NCI-H2029 treated with DMSO at 0.1 percent for 48 hours (cell line): ENCODE measurements at places on chromosomes 7 and 10.

- DNase-seq, result no peak
These were observed 1.9 kb upstream of the ARL4A start for GRCh38 chr7:12685550-12685949.

DNA sequence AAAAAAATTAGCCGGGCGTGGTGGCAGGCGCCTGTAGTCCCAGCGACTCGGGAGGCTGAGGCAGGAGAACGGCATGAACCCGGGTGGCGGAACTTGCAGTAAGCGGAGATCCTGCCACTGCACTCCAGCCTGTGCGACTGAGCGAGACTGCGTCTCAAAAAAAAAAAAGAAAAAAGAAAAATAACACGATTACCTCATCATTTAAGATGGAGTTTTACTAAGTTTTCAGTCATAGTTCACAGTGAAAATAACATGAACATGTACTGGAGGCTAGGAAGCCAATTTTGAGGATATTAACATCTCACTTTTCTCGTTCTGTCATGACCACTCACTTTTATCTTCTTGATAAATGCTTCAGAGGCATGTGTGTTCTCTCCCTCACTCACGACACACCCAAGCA lies 3.1 kb upstream of the RUNDC3B start:
- no peak for DNase-seq

GRCh38 chr10:54665095-54665494 lies 135.9 kb downstream of the PCDH15 start:
- DNase-seq, result no peak

DNA sequence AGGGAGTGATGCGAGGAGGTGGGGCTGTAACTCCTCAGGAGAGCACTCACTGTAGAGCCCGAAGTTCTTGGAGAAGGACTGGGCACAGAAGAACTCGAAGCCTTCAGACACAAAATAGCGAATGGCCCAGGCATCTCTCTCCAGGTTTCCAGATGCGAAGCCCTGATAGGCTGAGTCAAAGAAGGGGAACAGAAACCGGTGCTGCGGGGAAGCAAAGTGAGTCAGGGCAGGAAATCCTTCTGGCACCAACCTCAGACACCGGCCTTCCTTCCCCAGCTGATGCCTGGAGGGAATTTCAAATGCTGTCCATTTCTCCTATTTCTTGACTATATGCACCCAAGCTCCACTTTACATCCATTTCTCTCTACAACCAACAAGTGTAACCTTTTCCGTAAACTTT lies 26.8 kb downstream of the GOT1 start:
- DNase-seq, result no peak

- no peak for DNase-seq
These were observed 59.6 kb downstream of the CARD11 start for GRCh38 chr7:2984091-2984490.

- DNase-seq, result no peak
These were observed 299.9 kb upstream of the HABP2 start for GRCh38 chr10:113252650-113253618.

- DNase-seq, result no peak
These were observed 72.3 kb downstream of the CLEC2L start for GRCh38 chr7:139595806-139596205.

DNA sequence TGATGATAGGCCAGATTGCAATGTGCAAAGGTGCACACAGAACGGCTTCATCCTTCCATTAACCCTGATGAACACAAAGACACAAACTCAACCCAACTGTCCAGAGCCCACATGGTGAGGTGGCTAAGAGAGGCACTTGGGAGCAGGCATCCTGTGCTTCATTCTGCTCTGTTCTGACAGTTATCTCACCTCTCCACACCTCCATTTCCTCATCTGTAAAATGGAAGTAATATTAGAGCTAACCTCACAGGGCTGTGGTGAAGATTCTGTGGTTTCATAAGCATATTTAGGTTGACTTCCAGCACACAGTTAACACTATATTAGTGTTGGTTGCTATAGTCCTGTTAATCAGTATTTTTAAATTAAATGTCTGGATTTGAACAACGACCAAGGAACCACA lies 126.3 kb downstream of the TAX1BP1 start:
- DNase-seq, result no peak

DNA sequence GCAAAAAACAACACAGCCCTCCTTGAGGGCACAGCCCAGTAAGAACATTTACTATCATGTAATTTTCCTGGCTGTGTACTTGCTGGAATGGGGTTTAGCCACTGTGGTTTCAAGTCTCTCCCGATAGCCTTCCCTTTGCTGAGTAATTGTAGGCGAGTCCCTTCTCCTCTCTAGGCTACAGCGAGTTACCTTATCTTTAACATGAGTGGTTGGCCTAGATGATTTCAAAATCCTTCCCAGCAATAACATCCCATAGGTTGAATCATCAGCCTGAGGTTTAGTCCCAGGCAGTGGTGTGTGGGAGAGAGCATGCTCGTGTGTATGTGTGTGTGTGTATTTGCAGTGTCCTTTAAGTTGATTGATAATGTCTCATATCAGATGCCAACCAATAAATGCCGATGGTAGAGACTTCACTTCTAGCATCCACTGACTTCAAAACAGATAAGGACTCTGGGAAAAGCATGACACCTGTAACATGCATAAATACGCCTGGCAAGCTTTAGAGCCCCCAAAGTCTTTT lies 142.9 kb upstream of the ZMIZ1 start:
- DNase-seq, result no peak

- no peak for DNase-seq
These were observed 56.5 kb downstream of the PLXDC2 start for GRCh38 chr10:19872504-19873271.

GRCh38 chr7:36999626-37000485 lies 275.6 kb upstream of the AOAH start:
- no peak for DNase-seq

DNA sequence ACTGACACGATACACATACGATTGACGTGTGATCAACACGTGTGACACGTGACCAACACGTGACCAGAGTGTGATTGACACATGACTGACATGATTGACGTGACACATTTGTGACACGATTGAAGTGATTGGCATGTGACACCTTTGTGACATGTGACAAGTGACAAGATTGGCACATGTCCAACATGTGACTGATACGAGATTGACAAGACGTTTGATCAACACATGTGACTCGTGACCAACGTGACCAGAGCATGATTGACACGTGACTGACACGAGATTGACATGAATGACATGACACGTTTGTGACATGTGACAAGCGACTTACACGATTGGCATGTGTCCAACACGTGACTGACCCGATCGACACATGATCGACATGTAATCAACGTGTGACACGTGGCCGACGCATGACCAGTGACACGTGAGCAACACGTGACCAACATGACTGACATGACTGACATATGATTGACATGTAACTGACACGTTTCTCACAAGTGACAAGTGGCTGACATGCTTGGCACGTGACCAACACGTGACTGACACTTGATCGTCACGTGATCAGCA lies 22.0 kb downstream of the CRPPA start:
- no peak for DNase-seq

GRCh38 chr10:58511765-58512490 lies 744 bp upstream of the BICC1 start:
- DNase-seq, result no peak

DNA sequence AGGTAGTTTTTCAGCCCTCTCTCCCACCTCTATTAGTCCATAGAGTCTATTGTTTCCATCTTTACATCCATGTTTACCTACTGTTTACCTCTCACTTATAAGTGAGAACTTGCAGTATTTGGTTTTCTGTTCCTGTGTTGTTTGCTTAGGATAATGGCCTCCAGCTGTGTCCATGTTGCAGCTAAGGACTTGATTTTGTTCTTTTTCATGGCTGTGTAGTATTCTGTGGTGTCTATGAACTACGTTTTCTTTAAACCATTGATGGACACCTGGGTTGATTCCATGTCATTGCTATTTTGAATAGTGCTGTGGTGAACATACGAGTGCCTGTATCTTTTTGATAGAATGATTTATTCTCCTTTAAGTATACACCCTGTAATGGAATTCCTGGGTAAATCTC lies 292.4 kb downstream of the PHF14 start:
- DNase-seq, result no peak

DNA sequence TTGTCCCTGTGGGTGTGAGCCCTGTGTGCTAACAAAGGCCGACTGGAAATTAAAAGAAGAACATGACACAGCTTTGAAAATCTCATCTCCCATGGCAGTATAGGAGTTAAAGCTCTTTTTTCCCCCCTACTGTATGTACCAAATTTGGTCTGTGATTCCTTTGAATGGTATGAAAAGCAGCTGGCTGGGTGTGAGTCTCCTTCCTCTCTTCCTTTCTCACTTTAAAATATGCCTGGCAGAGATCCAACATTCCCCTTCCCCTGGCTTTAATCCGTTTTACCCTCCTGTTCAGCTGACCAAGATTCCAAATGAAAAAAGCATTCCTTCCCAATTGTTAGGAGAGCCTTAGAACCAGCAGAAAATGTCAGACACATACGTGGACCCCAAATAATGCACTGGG lies 225.0 kb upstream of the CELF2 start:
- no peak for DNase-seq

GRCh38 chr7:101976411-101976810 lies 159.0 kb downstream of the CUX1 start:
- no peak for DNase-seq

- DNase-seq, result no peak
These were observed 39.9 kb upstream of the LYZL1 start for GRCh38 chr10:29249018-29249417.

- DNase-seq, result no peak
These were observed 113.6 kb downstream of the TBXAS1 start for GRCh38 chr7:139942636-139943035.

- DNase-seq, result no peak
These were observed 239.2 kb downstream of the EXOC4 start for GRCh38 chr7:133491846-133492652.

- DNase-seq, result no peak
These were observed 287.5 kb upstream of the NPVF start for GRCh38 chr7:25515633-25516275.

DNA sequence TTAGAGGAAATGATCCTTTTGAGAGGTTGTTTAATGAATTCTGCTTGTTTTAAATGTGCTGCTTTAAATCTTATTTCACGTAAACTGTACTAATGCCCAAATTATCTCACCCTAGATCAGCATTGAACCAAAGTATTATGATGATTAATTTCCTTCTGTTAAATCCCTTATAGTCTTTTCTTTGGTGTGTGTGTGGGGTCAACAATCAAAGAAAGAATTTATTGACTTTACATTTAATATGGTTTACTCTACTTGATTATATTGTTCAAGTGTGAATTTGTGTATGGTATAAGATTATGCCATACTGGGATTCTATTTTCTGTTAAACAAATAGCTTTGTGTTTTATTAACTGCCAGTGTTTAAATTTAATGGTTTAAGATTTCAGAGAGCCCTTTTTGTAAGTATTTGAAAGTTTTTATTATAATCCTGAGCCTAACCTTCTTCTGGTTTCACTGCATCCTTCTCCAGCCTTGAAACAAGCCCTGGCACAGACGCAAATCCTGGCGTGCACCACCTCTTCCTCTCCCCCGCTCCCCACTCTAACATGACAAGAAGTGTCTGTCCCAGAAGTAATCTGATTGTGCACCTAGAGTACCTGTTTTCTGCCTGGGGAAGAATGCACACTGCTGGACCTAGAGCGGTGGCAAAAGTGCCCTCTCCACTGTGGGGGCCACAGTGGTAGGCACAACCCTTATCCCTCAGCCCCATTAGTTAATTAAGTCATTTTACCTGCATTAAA lies 70.6 kb downstream of the KAT6B start:
- DNase-seq, result no peak

DNA sequence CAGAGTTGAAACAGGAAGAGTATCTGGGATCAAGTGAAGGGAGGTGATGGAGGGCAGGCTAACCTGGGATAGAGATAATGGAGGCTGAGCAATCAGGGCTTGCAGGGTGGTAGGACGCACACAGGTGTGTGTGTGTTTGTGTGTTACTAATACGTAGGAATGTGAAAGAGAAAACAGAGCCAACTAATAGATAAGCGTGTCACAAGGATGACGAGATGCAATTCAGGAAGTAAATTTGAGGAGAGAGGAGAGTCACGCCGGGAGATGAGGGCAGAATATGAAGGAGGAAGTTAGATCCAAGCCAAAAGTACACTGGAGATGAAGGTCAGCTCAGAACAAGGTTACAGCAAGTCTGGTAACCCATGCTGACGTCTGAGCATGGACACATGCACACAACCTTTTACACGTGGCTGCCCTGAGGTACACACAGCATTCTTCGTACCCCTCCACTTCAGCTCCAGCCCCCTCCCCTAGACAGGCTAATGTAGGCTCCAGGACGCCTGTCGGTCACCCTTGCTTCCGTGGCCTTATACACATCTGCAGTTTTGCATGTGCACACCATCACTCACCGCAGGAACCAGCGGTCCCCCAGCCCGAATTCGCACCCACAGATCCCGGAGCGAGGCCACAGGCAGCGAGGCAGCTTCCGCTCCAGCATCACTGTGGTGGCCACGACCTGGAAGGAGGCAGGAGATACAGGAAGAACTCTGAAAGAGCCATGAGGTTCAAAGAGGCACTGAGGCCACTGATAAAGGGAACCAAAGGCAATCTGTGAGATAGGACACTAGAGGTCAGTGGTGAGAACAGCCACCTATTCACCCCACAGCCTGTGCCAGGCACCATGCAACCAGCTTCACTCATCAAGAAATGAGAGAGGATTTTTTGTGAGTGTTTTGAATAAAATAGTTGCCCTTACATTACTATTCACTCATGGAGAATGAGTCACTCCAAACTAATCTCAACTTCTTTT lies 23.7 kb upstream of the TRPV6 start:
- no peak for DNase-seq

- no peak for DNase-seq
These were observed 73.9 kb downstream of the PRLHR start for GRCh38 chr10:118521415-118522117.

- no peak for DNase-seq
These were observed 15.9 kb downstream of the RNF133 start for GRCh38 chr7:122682815-122683550.

DNA sequence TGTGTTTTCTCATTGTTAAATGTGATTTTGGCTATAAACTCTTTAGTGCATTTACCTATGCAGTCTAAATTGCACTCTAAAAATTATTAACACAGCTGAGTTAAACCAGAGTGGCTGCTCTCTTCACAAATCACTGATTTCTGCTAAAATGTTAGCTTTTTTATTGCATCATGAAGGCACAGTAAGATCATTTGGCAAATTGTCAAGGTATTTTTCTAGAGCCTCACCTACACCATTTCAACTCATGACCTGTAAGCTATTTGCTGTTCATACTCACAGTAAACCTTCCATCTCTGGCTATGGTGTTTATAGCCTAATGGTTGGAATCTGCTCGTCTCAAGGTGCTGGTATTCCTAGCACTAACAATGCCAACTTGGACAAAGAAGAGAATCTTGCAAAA lies 25.7 kb downstream of the NDUFB2 start:
- DNase-seq, result no peak
